Cortex of kidney (tissue), 1 donor: ENCODE measurements at places on chromosomes 16 and 17.

GRCh38 chr16:74580833-74581232 is 26.1 kb downstream of the GLG1 start:
- no peak for DNase-seq

DNA sequence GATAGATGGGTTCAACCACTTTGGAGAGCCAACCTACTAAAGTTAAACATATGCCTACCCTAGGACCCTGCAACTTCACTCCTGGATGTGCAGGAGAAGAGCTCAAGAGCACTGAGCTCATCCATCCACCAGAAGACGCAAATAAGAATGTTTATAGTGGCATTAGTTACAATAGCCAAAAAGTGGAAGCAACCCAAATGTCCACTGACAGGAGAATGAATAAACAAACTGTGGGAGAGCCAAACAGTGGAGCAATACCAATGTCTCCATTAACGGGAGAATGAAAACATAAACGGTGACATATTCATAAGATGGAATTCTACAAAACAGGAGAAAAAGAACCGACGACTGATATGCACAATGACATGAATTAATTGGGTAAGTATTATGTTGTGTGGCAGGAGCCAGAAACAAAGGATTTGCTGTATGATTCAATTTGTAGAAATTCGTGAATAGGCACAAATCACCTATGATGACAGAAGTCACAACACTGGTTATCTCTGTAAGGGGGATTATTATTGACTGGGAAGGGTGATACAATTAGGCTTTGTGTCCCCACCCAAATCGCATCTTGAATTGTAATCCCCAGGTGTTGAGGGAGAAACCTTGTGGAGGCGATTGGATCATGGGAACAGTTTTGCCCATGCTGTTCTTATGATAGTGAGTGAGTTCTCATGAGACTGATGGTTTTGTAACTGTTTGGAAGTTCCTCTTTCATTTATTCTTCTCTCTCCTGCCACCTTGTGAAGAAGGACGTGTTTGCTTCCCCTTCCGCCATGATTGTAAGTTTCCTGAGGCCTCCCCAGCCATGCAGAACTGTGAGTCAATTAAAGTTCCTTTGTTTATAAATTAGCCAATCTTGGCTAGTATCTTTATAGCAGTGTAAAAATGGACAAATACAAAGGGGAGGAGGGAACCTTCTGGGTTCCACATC is 57.9 kb upstream of the PLCG2 start:
- DNase-seq: no peak

- DNase-seq: no peak
Measured at GRCh38 chr17:78315355-78316114, 44.3 kb downstream of the SOCS3 start.

DNA sequence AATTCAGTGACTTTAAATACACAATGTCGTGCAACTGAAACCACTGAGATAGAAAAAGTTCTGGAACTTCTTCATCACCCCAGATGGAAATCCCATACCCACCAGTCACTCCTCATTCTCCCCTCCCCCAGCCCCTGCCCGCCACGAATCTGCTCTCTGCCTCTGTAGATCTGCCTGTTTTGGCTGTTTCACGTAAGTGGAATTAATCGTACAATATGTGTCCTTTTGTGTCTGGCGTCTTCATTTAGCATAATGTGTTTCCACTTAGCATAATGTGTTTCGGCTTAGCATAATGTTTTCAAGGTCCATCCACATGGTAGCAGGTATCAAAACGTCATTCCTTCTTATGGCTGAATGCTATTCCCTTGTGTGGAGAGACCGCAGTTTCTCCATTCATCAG is 3.5 kb upstream of the SPPL2C start:
- no peak for DNase-seq

DNA sequence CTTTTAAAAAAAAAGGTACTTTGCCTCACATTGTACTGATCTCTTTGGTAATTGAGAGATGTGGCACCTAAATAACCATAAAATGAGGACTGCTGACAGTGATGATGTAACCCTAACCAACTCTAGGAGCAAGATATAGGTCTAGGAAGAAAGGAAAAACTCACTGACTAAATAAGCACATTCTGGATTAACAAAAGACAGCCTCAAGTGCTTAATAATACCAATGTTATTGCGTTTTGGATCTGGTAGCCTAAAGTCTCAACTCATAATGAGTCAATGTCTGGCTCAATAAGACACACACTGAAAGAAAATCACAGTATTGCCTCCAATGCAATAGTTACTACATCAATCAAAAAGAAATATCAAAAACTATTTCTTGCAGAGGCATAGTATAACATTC is 3.0 kb downstream of the ERN1 start:
- DNase-seq: no peak

- no peak for DNase-seq
Measured at GRCh38 chr17:56347639-56348038, 194.4 kb downstream of the ANKFN1 start.

- DNase-seq: no peak
Measured at GRCh38 chr16:28923231-28923587, 1.8 kb downstream of the RABEP2 start.

- DNase-seq: no peak
Measured at GRCh38 chr17:42848093-42848492, 2.9 kb upstream of the AOC3 start.

DNA sequence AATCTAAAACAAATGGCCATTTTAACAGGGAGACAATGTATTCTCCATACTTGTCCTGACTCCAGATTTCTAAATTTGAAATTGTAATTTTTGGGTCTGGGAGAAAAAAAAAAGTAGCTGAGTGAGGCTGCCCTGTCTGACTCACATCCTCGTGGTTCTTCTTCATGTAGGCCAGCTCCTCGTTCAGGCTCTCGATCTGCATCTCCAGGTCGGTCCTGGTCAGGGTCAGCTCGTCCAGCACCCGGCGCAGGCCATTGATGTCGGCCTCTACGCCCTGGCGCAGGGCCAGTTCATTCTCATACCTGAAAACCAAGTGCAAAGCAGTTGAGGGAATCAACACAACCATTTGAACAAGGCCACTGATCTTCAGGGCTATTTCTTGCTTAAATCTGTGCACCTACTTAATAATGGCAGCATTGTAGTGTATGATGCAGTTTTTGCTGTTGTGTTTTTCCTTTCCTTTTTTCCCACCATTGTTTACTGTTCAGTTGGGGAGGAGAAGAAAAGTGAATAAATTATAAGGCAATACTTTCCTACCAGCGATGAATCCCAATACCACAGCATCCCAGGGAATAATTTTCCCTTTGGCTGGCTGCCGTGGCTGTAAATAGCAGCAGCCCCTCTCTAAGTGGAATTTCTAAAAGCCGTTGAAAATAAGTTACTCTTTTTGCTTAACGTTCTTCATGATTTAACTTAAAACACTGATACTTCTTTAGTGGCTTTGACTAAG is 2.2 kb downstream of the KRT12 start:
- no peak for DNase-seq

- DNase-seq: no peak
Measured at GRCh38 chr17:50593321-50593720, 32.8 kb downstream of the CACNA1G start.

DNA sequence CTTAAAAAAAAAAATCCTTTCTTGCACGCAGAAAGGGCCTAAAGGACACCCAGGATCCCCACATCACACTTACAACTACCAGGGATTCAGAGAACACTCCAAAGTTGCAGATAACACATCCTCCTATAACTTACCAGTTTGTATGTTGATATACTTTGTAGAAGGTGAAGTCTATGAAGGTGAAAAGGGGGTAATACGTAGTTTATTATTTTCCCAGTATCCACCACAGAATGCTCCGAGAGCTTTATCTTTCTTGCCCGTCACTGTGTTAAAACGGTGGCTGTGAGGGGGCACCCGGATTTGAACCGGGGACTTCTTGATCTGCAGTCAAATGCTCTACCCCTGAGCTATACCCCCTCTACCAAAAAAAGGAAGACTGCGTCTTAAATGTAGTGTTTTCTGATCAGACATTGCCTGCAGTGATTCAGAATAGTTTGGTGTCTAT is 7.9 kb upstream of the RPL23 start:
- no peak for DNase-seq

- DNase-seq: no peak
Measured at GRCh38 chr17:75487351-75488070, 27.8 kb downstream of the CASKIN2 start.
